Activated T-helper 1 cell treated with anti-CD3 and anti-CD28 coated beads, Interleukin-12 subunit alpha, Interleukin-12 subunit beta, Interleukin-2, Interleukin-4 antibody, amounts not matched to agents 30 ng/mL and 10 ng/mL and 1 ng/mL, durations not matched to agents 14 hours and 24 hours and 36 hours (primary cell): ENCODE measurements at places on chromosomes 6 and 20. TPM values are rescaled to one million over a fixed set of nuclear protein-coding genes. Genes with fewer than 3 reads are reported as not detected.
A peak's percentile ranks its signal among the peaks of the same experiment; 100 is the strongest.

- H3K36me3 ChIP-seq = peaks cover 36% of the 10 kb centered on the region
- no peak overlapping the region for H3K4me3 ChIP-seq
- no peak for DNase-seq
- peaks cover 50% of the 10 kb centered on the region for H3K4me1 ChIP-seq
- H3K27ac ChIP-seq = no peak overlapping the region
- H3K27me3 ChIP-seq = no peaks in the 10 kb centered on the region
These were observed 95.5 kb downstream of the PRND start for GRCh38 chr20:4817230-4817671.

DNA sequence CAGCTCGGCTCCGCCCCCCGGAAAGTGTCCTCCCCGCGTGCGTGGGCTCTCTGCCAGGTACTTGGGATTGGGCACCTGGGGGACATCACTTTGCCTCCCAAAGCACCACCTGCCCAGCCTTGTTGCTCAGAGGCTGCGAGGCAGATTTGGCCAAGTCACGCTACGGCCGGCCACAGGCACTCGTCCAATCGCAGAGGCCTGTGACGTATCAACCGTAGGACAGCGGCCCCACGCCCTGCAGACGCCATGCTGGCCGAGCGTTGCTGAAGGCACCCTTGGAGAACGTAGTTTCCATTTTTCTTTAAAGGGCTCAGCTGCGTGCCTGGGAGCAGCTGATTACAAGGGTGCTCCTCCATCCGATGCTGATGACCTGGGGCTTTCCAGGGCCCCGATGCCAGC, 3.1 kb downstream of the NTSR1 start:
- H3K27me3 ChIP-seq = peaks cover 44% of the 10 kb centered on the region
- no peak overlapping the region for H3K27ac ChIP-seq

DNA sequence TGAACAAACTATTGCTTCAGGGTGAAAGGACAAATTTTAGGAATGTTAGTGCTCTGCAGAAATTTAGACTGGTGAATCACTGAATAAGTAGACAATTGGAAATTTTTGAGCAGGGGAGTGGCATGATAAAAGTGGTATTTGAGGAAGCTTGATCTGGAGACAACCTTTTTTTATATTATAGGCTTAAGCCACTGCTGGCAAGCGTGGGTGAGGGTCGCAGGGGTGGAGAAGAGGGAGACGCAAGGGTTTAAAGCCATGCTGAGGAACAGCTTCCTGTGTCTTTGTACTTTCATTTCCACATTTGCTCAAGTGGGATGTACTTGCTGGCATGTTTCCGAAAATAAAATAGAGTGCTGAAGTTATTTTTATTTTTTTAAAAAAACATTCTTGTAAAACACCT, 23.7 kb downstream of the NCOA7 start:
- no peak for DNase-seq
- H3K36me3 ChIP-seq = peaks cover 34% of the 10 kb centered on the region
- peaks cover 67% of the 10 kb centered on the region for H3K4me1 ChIP-seq
- H3K4me3 ChIP-seq = no peak overlapping the region
- peak overlapping the region; percentile 47 for H3K27ac ChIP-seq
- no peaks in the 10 kb centered on the region for H3K27me3 ChIP-seq

DNA sequence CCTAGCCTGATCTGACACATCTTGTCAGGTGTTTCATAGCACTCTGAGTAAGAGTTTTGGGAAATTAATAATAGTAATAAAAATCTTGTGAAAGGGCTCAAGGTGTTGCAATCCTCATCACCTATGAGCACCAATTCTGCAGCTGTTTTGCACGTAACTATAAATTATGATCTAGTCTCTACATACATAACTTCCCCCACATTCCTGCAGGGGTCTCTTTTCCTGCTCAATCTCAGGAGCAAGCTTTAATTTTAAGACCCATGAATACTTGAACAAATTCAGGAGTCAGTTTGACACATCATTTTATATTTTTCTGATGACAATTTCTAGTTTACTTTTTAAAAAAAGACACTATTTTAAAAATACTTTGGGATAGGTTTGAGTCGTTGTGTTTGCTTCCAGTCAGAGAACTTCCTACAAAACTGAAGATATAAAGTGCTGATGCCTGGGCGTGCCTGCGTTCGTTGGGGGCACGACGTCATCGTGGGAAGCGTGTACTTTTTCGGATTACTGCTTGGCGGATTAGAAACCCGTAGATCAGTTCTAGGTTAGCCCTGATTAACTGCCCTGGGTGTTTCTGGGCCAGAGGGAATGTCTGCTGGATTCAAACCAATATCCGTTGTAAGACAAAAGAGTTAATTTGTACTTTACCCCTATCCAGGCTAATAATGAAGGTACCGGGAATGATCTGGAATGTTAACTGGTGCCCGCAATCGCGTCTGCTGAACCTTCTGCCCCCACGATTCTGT, 1.0 kb upstream of the E2F3 start:
- H3K4me3 ChIP-seq = peak overlapping the region; percentile 99
- peak; percentile 34 for DNase-seq
- H3K36me3 ChIP-seq = peaks cover 7% of the 10 kb centered on the region
- H3K27me3 ChIP-seq = peaks cover 2% of the 10 kb centered on the region
- H3K4me1 ChIP-seq = peaks cover 34% of the 10 kb centered on the region
- peak overlapping the region; percentile 97 for H3K27ac ChIP-seq

DNA sequence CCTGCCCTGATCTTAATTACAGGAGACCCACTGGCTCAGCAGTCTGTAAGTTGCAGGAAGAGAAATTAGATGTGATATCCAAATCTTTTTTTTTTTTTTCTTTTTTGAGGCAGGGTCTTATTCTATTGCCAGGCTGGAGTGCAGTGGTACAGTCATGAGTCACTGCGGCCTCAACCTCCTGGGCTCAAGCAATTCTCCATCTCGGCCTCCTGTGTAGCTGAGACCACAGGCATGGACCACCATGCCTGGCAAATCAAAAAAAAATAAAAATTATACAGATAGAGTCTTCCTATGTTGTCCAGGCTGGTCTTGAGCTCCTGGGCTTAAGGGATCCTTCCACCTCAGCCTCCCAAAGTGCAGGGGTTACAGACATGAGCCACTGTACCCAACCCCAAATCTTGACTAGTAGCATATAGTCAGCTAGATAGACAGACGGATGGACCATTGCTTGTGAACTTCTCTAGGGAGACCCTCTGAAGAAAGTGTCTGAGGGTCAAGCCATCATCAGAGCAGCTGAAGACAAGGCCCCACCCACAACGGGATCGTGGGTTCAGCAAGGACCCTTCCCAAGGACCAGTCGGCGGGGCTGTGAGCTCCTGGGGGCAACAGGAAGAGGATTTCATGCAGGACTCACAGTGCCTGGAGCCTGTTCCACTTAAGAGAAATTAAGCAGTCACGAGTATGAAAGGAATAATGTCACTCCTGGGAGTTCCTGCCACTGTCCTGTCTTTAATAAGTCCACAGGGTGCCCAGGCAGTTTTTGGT, 222.7 kb downstream of the ANKRD60 start:
- H3K36me3 ChIP-seq = no peaks in the 10 kb centered on the region
- no peak for DNase-seq
- H3K27ac ChIP-seq = no peak overlapping the region
- H3K4me1 ChIP-seq = no peaks in the 10 kb centered on the region
- H3K4me3 ChIP-seq = no peak overlapping the region
- H3K27me3 ChIP-seq = peaks cover 3% of the 10 kb centered on the region

- DNase-seq = no peak
- H3K27me3 ChIP-seq = peaks cover 6% of the 10 kb centered on the region
- H3K27ac ChIP-seq = no peak overlapping the region
- no peak overlapping the region for H3K4me3 ChIP-seq
- H3K36me3 ChIP-seq = no peaks in the 10 kb centered on the region
These were observed 193.5 kb upstream of the PLN start for GRCh38 chr6:118354641-118355040.

GRCh38 chr6:47669684-47670513, 28.5 kb upstream of the ADGRF4 start:
- no peak for DNase-seq
- H3K4me1 ChIP-seq = no peaks in the 10 kb centered on the region
- H3K27me3 ChIP-seq = peaks cover 4% of the 10 kb centered on the region
- H3K27ac ChIP-seq = no peak overlapping the region
- H3K4me3 ChIP-seq = no peak overlapping the region

- H3K4me3 ChIP-seq = no peak overlapping the region
- no peaks in the 10 kb centered on the region for H3K36me3 ChIP-seq
- DNase-seq = no peak
- H3K27ac ChIP-seq = no peak overlapping the region
- no peaks in the 10 kb centered on the region for H3K4me1 ChIP-seq
- H3K27me3 ChIP-seq = no peaks in the 10 kb centered on the region
These were observed 875.9 kb downstream of the HACE1 start for GRCh38 chr6:103983860-103984259.

Gene C6orf58
- total RNA-seq = 0.16 TPM in 1 of 2 replicates, not detected in the other

Gene KIFC1
- total RNA-seq = 54.7 and 59.6 TPM in 2 replicates

Gene MACROD2
- total RNA-seq = not detected in 2 replicates

Gene C6orf141
- not detected in 2 replicates for total RNA-seq

Gene OPRM1
- total RNA-seq = not detected in 2 replicates
